ENCODE measurements at places on chromosomes 3 and 15.

- no peak overlapping the region for H3K4me3 ChIP-seq
- H3K27me3 ChIP-seq = peaks cover 19% of the 10 kb centered on the region
- no peaks in the 10 kb centered on the region for H3K4me1 ChIP-seq
Observed at GRCh38 chr15:74129586-74130154, 716 bp upstream of the ISLR2 start.

DNA sequence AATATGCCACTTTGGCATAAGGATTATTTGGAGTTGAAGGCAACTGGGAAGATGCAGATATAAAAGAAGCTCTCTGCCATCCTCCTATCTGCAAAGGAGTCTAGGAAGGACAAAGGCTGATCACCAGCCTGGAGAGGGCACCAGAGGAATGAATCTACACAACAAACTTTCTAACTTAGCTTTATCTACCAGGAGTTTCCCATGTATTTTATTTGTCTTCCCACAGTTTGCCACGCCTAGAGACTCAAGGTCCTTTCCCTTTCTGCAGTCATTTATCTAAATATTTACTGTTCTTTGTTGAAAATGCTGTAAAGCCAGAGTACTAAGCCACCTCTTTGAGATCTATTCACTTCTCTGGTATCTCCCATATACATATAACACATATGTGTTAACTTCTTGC lies 32.2 kb downstream of the GPR176 start:
- no peaks in the 10 kb centered on the region for H3K36me3 ChIP-seq
- no peak overlapping the region for H3K27ac ChIP-seq
- no peaks in the 10 kb centered on the region for H3K4me1 ChIP-seq

GRCh38 chr15:60593170-60593478 lies 114.2 kb upstream of the ICE2 start:
- peak overlapping the region; percentile 55 for H3K27ac ChIP-seq
- peaks cover 4% of the 10 kb centered on the region for H3K27me3 ChIP-seq
- H3K4me1 ChIP-seq = peaks cover 21% of the 10 kb centered on the region
- peak overlapping the region; percentile 54 for H3K4me3 ChIP-seq
- H3K36me3 ChIP-seq = no peaks in the 10 kb centered on the region

- DNase-seq = no peak
- H3K4me1 ChIP-seq = no peaks in the 10 kb centered on the region
- H3K27ac ChIP-seq = no peak overlapping the region
- H3K27me3 ChIP-seq = no peaks in the 10 kb centered on the region
- no peaks in the 10 kb centered on the region for H3K36me3 ChIP-seq
- H3K4me3 ChIP-seq = no peak overlapping the region
Observed at GRCh38 chr15:26590676-26591075, 182.2 kb downstream of the GABRB3 start.

DNA sequence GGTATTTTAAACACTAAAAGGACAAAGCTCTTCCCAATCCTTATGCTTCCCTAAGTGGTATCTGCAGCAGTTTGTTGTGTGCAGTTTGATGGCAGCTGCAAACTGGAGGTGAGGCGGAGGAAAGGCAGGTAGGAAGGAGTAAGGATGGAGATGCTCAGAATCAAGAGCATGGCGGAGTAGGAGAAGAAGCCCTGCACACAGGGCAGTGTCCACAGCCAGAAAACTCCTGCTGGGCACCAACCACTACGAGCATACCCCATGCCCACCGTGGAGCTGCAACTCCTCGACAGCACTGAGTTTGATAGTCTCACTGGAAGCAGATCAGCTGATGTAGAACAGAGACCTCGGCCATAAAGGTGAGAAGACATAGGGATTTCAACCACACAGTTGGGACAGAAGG lies 30.3 kb upstream of the ESYT3 start:
- H3K27ac ChIP-seq = no peak overlapping the region
- H3K36me3 ChIP-seq = no peaks in the 10 kb centered on the region
- no peak for DNase-seq
- H3K4me3 ChIP-seq = no peak overlapping the region

- no peaks in the 10 kb centered on the region for H3K27me3 ChIP-seq
- DNase-seq = no peak
- H3K27ac ChIP-seq = no peak overlapping the region
- no peaks in the 10 kb centered on the region for H3K36me3 ChIP-seq
- no peaks in the 10 kb centered on the region for H3K4me1 ChIP-seq
Observed at GRCh38 chr15:72289597-72290325, 17.4 kb upstream of the PARP6 start.

- no peak overlapping the region for H3K4me3 ChIP-seq
- no peaks in the 10 kb centered on the region for H3K4me1 ChIP-seq
- H3K27me3 ChIP-seq = no peaks in the 10 kb centered on the region
- no peak overlapping the region for H3K27ac ChIP-seq
- no peaks in the 10 kb centered on the region for H3K36me3 ChIP-seq
- DNase-seq = no peak
Observed at GRCh38 chr3:72018343-72018984, 233.5 kb upstream of the PROK2 start.

All from T-cell (primary cell).